ENCODE measurements at places on chromosomes 5 and 9.
A peak's percentile ranks its signal among the peaks of the same experiment; 100 is the strongest.

DNA sequence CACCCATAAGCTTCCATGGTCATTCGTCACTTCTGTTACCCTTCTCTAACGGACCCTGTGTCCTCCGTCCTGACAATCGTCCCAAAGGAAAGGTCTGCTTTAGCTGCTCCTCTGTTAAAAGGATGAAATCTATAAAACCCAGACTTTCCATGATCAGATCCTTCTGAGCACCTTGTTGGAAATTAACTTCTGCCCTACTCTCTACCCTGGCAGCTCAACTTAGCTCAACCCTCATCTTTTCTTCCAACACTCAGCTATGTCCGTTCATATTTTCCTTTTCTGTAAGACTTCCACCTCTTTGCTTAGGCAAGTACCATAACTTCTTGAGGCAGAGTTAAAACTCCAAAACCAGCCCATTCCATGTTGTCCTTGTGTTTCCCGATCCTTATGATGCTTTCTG is 205.4 kb downstream of the SPATA31A6 start:
- DNase-seq: no peak

DNA sequence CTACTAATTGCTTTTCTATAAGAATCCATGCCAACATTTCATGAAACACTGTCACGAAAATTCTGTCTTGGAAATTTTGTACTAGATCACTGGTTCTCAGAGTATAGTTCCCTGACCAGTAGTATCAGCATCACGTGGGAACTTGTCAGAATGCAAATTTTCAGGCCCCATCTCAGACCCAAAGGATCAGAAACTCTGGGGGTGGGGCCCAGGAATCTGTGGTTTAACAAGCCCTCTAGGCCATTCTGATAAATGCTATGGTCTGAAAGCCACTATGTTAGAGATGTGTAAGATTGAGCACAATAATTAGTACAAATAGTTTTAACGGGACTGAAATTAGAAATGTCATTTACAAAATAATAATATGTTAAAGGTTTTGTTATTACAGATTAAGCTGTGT is 615.7 kb upstream of the ARRDC3 start:
- no peak for DNase-seq

DNA sequence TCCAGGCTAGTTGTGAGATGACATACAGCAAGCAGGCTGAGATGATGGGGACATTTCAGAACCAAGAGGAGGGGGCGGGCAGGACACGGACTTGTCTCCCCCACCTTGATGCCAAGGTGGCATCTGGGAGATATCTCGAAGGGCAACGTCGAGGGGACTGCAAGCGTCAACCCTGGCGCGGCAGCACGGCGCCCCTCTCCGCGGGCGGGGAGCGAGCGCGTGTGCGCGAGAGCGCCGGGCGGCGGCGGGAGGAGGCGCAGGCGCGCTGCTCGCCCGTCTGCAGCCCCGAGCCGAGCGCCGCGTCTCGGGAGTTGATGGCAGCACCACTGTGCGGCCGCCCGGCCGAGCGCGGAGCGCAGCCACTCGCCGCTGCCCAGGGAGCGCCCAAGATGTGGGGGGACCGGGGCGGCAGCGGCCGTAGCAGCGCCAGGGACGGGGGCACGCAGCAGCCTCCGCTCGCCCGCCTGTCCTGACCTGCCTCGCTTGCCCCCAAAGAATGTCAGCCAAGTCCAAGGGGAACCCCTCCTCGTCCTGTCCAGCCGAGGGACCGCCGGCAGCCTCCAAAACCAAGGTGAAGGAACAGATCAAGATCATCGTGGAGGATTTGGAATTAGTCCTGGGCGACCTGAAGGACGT is at the start of gene PRR16:
PRR16 (plus strand) TSS at position 310 of the 636 bp plus-strand sequence.
- DNase-seq: peak; percentile 69

DNA sequence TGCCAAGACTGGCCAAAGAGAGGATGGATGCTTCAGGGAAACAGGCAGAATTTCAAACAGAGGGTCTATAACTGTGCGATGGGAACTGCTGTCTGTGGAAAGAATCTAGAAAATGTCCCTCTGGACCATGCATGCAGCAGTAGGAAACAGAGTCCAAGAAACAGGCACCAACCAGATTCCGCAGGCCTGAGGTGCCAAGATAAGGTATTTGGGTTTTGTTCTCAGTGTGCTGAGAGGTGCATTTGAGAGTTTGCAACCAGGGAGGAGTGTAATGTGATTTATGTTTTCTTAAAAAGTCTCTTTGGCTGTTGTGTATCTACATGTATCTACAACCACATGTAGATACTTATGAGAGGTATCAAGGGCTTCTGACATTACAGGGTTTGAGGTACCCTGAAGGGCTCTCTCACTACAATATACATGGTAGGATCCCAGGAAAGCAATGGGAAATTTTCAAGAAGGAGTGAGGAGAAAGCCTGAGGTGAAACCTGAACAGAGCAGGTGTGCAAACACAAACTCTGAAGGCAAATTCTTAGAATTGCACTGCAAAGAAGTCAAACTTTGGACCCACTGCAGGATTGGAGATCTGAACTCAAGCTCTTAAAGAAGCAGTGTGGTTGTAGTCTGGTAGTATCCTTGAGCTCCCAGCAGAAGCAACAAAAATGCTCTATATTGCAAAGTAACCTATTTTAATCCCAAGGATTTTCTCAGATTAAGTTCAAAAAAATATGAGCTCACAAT is 182.8 kb upstream of the NFIL3 start:
- DNase-seq: no peak

DNA sequence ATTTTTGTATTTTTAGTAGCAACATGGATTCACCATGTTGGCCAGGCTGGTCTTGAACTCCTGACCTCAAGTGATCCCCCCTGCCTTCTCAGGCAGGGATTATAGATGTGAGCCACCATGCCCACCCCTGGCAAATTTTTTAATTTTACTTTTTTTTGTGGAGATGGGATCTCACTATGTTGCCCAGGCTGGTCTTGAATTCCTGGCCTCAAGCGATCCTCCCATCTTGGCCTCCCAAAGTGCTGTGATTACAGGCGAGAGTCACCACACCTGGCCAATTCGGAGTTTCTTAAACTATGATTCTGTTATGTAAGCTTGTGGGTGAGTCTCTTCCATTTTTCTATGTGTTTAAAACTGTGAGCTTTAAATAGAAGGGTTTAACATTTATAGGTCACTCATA is 27.6 kb downstream of the PCBD2 start:
- DNase-seq: no peak

- no peak for DNase-seq
These were observed 20.2 kb upstream of the TNC start for GRCh38 chr9:115138151-115138550.
